ENCODE measurements at places on chromosomes 1 and 21.

- no peak for DNase-seq
Measured at GRCh38 chr1:42886046-42886739, 39.8 kb downstream of the ZNF691 start.

GRCh38 chr21:34004974-34005373 is 68.4 kb upstream of the MRPS6 start:
- no peak for DNase-seq

DNA sequence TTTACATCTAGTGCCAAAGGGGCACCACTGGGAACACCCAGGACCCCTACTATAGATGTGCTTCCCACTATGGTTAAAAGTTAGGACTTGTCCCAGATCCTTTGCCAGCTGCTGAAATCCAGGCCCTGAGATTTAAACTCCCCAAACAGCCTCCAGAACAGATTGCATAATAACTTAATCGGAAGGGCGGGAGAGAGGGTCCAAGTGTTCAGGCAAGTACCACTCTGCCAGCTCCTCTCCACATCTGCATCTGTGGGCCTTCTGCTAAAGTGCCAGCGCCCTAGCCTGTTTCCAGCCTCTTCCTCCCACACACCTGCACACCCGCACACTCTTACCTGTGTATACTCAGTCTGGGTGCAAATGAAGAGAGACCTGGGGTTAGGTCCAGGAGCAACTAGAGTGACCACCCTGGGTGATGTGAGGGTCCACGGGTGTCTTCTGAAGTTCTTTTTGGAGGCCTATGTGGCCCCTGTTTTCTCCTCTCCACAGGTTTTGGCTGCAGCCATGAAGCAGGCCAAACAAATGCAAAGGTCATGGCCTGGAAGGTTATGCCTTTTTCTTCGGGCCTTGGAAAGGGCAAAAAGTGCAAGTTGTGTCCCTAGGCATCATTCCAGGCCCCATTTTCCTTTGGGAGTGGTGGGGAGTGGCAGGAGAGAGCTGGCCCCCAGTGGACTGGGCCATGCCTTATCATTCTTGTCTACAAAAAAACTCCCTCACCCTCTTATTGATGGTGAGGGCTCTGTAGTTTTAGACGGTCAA is 29.3 kb downstream of the KIRREL1 start:
- no peak for DNase-seq

DNA sequence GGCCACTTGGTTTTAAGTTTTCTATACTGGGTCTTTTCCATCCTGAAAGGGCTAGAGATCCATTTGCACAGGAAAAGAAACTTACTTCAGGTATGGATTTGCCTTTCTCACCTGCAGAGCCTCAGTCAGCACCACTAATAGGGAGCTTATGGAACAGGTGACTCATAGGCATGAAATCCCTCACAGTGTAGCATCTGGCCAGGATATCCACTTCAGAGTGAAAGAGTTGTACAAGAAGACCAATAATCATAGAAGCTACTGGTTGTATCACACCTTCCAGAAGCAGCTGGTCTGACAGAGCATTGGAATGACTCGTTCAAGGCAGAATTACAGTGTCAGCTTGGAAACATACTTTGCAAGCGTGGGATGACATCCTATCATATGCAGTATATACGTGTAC is 26.3 kb upstream of the SYT14 start:
- no peak for DNase-seq

GRCh38 chr21:42251654-42252324 is 32.8 kb downstream of the ABCG1 start:
- no peak for DNase-seq

GRCh38 chr1:230735447-230735846 is 11.7 kb upstream of the CAPN9 start:
- no peak for DNase-seq

GRCh38 chr1:87718241-87718950 is 389.7 kb downstream of the LMO4 start:
- DNase-seq: no peak

GRCh38 chr1:200903793-200904192 is 9.1 kb downstream of the INAVA start:
- no peak for DNase-seq

- peak; percentile 22 for DNase-seq
Measured at GRCh38 chr1:100539836-100540536, 2.0 kb downstream of the GPR88 start.

GRCh38 chr1:97814121-97814520 is 106.7 kb downstream of the DPYD start:
- no peak for DNase-seq

GRCh38 chr21:39451332-39452206 is at the start of gene SH3BGR:
TSS of gene SH3BGR (plus strand) at chr21:39451970. CDS start at chr21:39452097, 127 bp downstream.
- no peak for DNase-seq

GRCh38 chr21:44370027-44370735 is 16.8 kb downstream of the TRPM2 start:
- peak; percentile 45 for DNase-seq

DNA sequence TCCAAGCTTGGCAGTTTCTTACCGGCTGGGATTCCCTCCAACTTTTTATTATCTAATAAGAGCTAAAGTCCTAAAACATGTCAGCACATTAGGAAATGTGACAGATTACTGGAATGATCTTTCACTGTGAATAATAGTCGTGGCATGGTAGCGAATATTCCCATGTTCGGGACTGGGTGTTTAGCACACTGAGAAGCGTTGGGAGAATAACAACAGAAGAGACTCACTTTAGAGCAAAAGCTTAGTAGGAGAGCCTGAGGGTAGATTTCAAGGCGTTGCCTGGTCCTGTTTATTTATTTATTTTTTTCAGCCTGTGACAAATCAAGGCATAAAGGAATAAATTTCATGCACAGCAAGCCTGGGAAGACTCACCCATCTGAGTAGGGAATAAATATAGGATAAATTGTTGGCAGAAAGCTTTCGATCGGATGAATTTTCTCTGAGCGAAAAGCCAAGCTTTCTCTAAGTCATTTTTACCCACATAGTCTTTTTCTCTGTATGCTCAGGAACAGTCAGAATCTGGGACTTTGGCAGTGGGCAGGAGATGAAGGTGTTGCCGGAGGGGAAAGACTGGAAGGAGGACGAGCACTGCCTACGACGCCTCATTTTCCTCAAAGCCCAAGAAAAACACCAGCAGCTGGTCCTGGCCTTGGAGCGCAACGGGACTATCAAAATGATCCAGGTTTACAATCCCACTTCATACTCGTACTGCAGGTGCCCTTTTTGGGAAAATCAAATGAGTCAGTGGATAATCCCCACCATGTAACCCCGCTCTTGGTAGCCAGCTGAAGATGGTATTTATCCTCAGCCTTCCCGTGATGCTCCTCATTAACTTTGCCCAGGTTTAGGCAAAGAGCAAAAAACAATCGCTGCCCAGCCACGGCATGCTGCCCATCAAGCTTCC is 97.2 kb downstream of the WDR64 start:
- no peak for DNase-seq

GRCh38 chr1:235074523-235075047 is 54.1 kb downstream of the TOMM20 start:
- no peak for DNase-seq

All from neural crest cell (in vitro differentiated cells).